ENCODE measurements at places on chromosomes 2 and 18.

DNA sequence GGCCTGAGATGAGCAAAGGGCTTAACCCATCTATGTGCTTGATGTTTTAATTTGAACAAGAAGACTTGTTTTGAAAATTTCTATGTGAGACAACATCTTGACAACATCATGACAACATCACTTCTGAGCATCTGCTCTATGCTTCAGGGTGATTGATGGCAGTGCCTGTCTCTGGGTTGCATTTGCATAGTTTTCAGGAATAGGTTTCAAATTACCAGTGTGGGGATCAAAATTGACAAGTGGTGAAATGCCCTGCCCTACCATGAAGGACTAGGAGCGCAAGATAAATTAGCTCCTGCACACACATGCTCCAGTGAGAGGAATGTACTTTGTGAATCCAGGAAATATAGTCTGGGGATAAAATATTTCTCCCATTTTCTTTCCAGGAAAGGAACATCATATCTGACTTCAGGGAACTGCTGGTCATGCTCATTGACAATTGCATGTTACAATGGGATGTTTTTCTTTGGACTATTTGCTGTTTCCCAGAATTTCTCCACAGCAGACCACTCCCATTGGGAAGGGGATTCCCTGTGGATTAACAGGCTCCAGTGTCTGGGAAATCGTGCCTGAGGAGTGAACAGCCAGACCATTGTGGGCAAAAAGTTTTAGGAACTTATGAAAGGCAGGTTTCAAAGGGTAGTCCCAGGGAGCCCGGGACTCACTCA lies 45.3 kb upstream of the IL1R2 start:
- no peaks in the 10 kb centered on the region for H3K36me3 ChIP-seq
- H3K4me1 ChIP-seq, result peaks cover 1% of the 10 kb centered on the region
- H3K27me3 ChIP-seq, result no peaks in the 10 kb centered on the region
- H3K4me3 ChIP-seq, result no peak overlapping the region
- DNase-seq, result no peak
- no peak overlapping the region for H3K27ac ChIP-seq

DNA sequence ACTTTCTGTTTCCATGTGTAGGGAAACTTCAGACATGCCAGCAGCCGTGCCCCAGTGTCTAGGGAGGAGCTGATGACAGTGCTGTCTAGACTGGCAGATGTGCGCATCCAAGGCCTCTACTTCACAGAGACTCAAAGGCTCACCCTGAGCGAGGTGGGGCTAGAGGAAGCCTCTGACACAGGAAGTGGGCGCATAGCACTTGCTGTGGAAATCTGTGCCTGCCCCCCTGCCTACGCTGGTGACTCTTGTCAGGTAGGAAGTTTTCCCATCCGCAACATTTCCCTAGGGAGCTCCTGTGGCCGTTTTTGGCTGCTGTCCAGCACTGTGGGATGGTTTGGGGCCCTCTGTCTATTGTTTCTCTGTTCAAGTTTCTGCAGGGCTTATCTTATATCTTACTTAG lies 143.1 kb upstream of the TTC39C start:
- H3K27ac ChIP-seq, result peak overlapping the region; percentile 85
- H3K4me3 ChIP-seq, result peak overlapping the region; percentile 59
- H3K36me3 ChIP-seq, result no peaks in the 10 kb centered on the region
- H3K4me1 ChIP-seq, result peaks cover 45% of the 10 kb centered on the region
- DNase-seq, result peak; percentile 55

- peak within 1 kb of the TSS; percentile 2 for H3K27ac ChIP-seq
- H3K27me3 ChIP-seq, result peaks cover 50% of the 10 kb centered on the region
- no peaks in the 10 kb centered on the region for H3K36me3 ChIP-seq
- H3K4me3 ChIP-seq, result peak within 1 kb of the TSS; percentile 78
- peak; percentile 65 for DNase-seq
These were observed at the start of gene SPATS2L for GRCh38 chr2:200306196-200306930. TSS of gene SPATS2L (plus strand) at chr2:200306693. CDS start at chr2:200389245, 82,552 bp downstream.

- H3K27ac ChIP-seq, result no peak overlapping the region
- H3K4me3 ChIP-seq, result no peak overlapping the region
- no peak for DNase-seq
- H3K36me3 ChIP-seq, result no peaks in the 10 kb centered on the region
- H3K27me3 ChIP-seq, result peaks cover 16% of the 10 kb centered on the region
- H3K4me1 ChIP-seq, result no peaks in the 10 kb centered on the region
These were observed 491.9 kb downstream of the IRS1 start for GRCh38 chr2:226307487-226308322.

DNA sequence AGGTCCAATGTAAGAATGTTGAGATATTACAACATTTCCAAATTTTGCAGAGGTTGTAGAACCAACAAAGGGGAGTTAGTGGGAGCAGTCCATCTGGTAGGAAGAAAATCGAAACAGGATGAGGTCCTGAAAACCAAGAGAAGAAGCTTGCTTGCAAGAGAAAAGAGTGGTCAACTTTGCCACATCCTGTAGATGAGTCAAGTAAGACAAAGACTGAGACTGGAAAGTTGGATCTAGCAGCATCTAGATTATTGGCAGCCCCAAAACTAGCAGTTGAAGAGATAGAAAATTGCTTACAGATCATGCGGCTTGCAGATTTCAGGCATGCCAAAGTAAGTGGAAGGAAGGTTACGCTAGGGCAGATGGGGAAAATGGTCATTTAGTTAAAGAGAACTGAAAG lies 378.9 kb downstream of the GRB14 start:
- H3K27ac ChIP-seq, result no peak overlapping the region
- no peaks in the 10 kb centered on the region for H3K27me3 ChIP-seq
- no peak for DNase-seq
- H3K4me3 ChIP-seq, result no peak overlapping the region
- no peaks in the 10 kb centered on the region for H3K4me1 ChIP-seq
- no peaks in the 10 kb centered on the region for H3K36me3 ChIP-seq

GRCh38 chr2:222176890-222177289 lies 121.9 kb downstream of the PAX3 start:
- H3K36me3 ChIP-seq, result no peaks in the 10 kb centered on the region
- no peak overlapping the region for H3K4me3 ChIP-seq
- H3K27me3 ChIP-seq, result peaks cover 4% of the 10 kb centered on the region
- no peak overlapping the region for H3K27ac ChIP-seq
- no peaks in the 10 kb centered on the region for H3K4me1 ChIP-seq

- DNase-seq, result no peak
- no peak overlapping the region for H3K4me3 ChIP-seq
- H3K36me3 ChIP-seq, result no peaks in the 10 kb centered on the region
These were observed 49.4 kb upstream of the KCNF1 start for GRCh38 chr2:10862330-10862729.

- peak; percentile 60 for DNase-seq
- H3K36me3 ChIP-seq, result no peaks in the 10 kb centered on the region
- no peaks in the 10 kb centered on the region for H3K27me3 ChIP-seq
- H3K27ac ChIP-seq, result no peak overlapping the region
- H3K4me3 ChIP-seq, result no peak overlapping the region
These were observed 67.4 kb downstream of the STEAP3 start for GRCh38 chr2:119290859-119291587.

Data from activated naive CD8-positive, alpha-beta T cell treated with anti-CD3 and anti-CD28 coated beads for 36 hours (primary cell).